Kasumi-1 (cell line): ENCODE measurements at places on chromosomes 11 and 22.

DNA sequence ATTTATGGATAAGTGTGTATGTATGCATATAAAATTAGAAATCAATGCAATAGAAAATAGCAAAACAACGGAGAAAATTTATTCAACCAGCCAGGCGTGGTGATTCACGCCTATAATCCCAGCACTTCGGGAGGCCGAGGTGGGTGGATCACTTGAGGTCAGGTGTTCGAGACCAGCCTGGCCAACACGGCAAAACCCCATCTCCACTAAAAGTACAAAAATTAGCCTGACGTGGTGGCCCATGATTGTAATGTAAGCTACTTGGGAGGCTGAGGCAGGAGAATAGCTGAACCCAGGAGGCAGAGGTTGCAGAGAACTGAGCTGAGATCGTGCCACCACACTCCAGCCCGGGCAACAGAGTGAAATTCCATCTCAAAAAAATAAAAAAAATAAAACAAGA is 5.5 kb downstream of the KRTAP5-6 start:
- no peak for DNase-seq

DNA sequence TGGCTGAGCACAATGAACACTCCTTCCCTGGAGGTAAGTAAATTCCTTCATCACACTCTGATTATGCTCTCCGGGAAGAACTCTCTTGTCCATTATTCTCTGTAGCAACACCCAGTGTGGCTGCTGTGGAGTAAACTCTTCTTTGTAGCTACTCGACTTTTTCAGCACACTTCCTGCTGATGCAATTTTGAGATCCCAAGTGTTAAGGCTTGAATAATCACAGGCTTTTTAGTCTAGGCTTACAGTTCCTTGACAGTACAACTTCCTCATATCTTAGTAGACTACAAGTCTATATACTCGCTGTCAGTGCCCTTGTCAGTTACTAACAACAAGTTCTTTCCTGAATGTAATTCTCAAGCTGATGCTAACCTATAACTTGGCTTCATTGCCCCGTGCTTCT is 301.8 kb upstream of the API5 start:
- peak; percentile 88 for DNase-seq

DNA sequence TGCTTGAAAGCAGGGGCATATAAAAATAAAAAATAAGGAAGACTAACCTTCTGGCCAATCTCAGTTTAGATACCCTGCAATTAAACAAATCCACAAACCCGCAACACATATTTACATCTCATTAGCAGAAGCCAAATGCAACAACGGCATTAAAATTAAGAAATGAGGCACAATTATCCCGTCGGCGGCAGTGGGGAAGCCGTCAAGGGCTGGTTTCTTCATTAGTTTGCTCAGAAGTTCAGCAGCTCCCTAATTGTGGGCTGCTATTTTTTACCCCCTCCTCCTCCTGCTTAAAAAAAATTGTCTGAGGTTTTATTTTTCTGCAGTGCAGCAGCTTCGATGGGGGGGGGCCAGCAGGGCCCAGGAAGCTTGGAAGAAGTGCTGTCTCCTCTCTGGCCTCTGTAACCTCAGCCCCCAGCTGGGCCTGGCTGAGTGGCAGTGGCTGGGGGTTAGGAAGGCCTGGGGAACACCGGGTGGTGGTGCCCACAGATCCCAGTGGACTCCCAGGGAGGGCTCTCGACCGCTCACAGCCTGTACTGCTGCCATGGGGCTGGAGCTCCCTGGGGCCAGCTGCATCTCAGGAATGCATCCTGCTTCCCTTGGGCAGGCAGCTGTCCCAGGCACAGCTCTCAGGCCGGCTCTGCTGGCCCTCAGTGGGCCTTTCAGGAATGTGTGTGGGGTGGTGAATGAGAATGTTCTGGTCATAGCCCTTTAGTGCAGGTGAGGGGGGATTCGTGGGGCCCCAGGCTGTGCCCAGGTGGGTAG is 148.7 kb upstream of the B3GAT1 start:
- no peak for DNase-seq

DNA sequence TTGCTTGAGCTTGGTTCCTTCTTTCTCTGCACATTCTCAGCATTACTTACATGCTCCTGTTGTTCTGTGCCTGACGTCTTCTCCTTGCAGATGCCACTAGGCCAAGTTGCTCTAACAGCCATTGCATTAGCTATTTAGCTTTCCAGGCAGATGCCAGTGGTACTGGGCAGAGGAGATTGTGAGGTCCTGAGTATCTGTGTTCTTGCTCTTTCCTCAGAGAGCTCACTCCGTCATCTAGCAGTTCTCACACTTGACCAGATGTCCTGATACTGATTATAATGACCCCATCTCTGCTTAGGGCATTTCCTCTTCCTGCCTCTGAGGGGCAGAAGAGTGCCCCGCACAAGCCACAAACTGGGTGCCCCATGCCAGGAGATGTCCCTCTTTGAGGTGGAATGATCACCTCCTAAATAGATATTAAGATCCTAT is 30.7 kb downstream of the ARHGAP1 start:
- peak; percentile 33 for DNase-seq

- DNase-seq: no peak
Observed at GRCh38 chr11:46015941-46016340, 93.5 kb downstream of the LARGE2 start.
